ENCODE measurements at places on chromosomes 2 and 18.

DNA sequence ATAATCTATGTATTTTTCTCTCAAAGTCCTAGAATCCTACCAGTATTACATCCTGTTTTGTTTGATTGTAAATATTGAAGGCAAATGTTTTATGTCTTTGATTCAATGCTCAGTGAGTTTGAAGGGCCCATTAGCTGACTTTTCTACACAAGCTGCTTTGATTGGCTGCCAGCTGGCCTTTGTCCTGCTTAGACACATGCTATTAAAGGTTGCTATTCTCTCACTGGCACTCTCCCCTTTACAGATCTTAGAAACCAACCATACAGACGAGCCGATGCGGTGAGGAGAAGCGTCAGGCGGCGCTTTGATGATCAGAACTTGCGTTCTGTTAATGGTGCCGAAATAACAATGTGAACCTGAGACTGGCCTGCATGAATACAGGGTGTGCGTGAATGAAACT lies 69.7 kb downstream of the PRPF40A start:
- no peak for DNase-seq

GRCh38 chr2:54740333-54740732 lies 16.9 kb downstream of the EML6 start:
- no peak for DNase-seq

GRCh38 chr2:71932037-71932779 lies 215.5 kb downstream of the CYP26B1 start:
- peak; percentile 4 for DNase-seq

- no peak for DNase-seq
Observed at GRCh38 chr2:100721693-100722092, 98.2 kb upstream of the NPAS2 start.

DNA sequence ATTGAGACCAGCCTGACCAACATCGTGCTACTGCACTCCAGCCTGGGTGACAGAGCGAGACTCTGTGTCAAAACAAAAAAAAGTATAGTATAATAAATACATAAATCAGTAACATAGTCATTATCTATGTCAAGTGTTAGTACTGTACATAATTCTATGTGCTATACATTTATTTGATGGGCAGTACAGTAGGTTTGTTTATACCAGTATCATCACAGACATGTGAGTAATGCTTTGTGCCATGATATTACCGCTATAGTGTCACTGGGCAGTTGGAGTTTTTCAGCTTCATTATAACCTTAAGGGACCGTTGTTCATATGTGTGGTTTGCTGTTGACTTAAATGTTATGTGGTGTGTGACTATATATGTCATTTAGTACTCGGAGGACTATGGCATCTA lies 24.9 kb downstream of the MTA3 start:
- DNase-seq = no peak

DNA sequence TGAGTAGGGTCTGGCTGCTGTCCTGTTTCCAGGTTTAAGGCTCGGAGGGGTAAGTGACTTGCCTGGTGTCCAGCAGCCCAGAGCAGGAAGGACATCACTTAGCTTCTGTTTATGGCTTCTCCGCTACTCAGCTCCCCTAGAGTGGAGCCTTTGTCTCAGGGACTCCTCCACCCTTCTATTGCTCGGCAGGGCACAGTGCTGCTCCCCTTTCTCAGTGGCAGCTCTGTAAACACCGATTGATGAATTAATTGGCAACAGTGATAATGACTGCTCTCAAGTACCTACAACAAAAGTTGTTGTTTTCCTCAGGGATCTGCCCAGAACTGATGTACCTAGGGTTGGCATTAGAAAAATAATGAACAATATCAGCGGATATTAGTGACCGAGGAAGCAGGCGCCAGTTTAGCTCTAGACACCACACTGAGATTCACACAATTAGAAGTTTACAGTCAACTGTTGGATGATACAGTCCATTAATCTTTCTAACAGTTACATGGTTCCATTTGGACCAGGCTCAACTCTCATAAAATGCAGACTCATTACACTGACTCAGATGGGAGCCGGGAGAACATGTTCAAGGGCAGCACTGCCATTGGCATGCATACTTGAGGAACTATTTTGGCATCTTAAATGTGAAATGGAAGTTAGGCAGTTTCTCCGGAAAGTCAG lies 265.7 kb downstream of the MTX2 start:
- no peak for DNase-seq

DNA sequence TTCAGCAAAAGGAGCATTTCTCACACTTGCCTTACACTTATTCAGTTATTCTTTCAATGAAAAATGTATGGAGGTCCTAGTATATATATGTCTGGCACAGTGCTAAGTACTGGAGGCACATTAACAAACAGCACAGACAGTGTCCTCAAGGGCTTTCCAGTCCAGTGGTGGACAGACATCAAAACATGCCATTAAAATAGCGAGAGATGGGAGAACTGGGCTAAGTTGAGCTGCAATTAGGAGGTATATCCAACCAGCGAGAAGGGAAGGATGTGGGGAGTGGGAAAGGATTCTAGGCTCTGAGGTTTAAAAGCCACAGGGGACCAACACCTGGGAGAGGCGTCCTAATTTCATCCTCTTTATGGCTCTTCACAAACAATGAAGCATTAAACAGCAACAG lies 127.5 kb upstream of the TTC39C start:
- DNase-seq = no peak

DNA sequence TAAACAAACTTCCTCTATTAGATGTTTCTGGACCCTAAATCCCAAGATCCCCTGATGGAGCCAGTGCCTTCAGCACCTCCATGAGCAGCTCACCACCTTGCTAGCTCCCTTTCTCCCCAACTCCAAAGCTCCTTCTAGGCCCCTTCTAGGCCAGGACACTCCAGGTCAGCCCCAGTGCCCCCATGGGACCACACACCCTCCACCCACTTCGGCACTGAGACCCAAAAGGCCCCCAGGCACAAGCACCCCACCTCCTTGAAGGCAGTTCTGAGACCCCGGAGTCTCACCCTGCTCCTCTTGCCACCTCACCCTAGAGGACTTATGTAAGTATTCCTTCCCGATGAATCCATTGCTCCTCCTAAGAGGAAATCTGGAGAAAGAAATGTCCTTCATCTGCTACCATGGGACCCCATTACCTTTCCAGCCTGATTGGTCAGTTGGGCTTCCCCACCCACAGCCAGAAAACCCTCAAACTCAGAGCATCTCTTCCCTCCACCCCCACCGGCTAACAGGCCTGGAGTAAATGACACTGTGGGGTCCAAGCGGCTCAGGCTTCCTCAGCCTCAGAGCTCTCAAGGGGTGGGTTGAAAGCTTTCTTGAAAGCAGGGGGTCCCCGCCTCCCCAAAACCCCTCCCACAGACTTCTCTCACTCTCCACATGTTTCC lies 9.8 kb upstream of the ARMC9 start:
- DNase-seq = no peak

DNA sequence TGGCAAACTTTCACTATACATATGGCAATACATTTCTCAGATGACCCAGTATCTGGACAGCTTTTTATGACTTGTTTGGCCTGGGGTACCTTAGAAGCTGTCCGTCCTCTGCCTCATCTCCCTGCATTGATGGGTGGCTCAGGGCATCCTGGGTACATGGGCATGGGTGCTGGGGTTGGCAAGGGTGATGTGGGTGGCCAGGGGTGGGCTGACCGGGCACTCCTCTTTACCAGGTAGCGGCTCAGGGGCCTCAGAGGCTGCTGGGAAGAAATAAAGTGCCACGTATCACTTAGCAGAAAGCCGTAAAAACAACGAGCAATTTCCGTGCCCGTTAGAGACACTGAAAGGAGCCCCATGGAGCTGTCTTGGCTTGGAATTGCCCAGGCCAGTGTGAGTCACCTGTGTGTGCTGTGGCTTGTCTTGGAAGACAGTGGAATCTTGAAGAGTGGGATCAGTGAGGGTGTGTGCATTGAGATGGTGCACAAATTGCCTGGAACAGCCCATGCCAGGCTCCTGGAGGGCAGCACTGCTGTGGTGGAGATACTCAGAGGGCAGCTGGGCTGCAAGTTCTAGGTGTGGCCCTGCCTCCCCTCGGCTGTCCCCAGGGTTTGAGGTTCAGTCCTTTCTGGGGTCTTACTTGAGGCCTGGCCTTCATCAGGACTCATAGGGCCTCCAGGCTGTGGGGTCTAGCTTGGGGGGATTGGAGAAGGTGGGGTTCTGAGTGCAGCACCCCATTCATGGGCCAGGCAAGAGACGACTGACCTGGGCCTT lies 88.8 kb downstream of the FHOD3 start:
- no peak for DNase-seq

DNA sequence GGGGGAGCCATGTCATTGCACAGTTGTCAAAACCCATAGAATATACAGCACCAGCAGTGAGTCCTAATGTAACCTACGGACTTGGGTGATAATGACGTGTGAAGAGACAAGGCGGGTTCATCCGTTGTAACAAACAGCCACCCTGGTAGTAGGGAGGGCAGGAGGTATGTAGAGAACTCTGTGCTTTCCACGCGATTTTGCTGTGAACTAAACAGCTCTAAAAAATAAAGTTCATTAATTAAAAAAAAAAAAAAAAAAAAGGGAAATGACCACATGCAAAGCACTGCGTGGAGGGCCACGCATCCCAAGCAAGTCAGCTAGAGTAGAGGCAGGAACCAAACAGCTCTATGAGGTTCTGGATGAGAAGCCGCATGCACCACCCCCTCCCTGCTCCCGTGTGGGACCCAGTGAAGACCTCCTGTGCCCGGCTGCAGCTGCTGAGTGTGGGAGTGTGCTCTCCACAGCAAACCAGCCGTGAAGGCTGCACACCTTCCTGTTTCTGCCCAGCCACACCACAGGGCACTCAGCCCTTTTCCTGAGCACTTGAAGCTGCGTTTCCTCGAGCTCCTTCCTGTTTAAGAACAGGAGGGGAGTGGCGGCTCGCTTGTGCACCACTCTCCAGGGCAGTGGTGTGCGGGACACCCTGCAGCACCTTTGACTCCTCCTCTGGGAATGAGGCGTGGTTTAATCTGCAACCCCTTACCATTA lies 65.6 kb downstream of the ODC1 start:
- no peak for DNase-seq

DNA sequence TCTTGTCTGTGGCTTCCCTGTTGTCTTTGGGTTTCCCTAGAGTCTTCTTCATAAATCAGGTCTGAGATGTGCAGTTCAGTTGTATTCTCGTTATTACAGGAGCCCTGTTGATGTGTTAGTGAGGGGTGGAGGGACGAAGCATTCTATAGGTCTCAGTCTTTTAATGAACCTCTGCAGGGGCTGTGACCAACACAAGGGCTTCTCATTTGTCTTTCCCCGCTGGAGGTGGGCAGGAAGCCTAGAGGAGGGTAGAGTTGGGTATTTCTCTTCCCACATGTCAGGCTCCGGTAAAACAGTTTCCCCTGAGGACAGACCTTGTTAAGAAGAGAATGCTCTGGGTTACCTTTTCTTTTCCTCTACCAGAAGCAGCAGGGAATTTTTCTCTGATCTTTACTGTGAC lies 31.2 kb downstream of the PROC start:
- no peak for DNase-seq

DNA sequence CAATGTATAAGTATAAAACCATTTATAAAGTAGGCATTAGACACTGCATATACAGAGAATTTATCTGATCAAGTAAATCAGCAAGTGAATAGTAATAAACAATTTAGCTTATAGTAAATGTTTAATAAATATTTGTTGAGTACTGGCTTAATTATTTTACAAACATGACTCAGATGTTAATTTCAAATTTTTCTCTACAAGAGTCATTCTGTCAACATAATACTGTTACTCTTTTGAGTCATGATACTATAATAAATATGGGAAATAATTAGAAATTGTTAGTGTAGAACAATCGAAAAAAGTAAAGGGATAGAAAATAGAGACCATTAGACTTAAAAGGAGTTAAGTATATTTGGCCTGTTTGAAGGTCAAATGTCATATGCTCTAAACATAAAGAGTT lies 133.6 kb upstream of the MC4R start:
- DNase-seq = no peak

DNA sequence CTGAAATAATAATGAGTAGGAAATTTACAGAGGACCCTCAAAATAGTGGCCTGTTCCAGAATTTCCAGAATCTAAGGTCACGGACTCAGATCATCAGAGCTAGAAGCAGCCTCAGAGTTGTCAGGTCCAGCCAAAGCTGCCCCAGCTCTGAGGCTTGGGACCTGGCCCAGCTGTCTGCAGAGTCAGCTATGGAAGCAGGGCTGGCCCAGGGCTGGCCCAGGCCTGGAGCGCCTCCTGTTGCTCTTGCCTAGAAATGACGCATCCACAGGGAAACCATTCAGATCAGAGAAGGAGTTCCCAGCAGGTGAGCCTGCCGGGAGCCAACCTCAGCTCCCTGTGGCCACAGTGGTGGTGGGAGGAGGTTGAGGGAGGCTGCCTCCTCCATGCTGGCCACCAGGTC lies 106.7 kb upstream of the ARL4C start:
- peak; percentile 6 for DNase-seq

GRCh38 chr18:10072671-10073175 lies 158.9 kb downstream of the VAPA start:
- no peak for DNase-seq

DNA sequence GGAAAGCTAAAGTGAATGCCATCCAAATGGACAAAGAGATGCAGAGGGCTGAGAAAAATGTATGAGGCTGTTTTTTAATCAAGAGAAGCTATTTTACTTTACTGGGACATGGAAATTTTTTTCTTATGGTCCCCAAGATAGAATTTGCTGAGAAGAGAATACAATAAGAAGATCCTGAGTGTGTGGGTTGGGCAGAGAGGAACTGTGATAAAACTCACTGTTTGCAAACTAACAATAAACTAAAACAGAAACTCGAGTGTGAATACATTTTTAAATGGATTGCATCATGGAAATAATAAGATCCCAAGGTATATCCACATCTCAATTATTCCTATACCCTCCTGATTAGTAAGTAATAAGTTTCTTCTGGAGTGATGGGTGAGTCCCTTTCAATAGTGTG lies 4.4 kb downstream of the NEB start:
- no peak for DNase-seq

GRCh38 chr2:188819011-188819410 lies 155.2 kb upstream of the COL3A1 start:
- DNase-seq = no peak

- DNase-seq = no peak
Observed at GRCh38 chr18:57785751-57786437, 17.2 kb downstream of the ATP8B1 start.

DNA sequence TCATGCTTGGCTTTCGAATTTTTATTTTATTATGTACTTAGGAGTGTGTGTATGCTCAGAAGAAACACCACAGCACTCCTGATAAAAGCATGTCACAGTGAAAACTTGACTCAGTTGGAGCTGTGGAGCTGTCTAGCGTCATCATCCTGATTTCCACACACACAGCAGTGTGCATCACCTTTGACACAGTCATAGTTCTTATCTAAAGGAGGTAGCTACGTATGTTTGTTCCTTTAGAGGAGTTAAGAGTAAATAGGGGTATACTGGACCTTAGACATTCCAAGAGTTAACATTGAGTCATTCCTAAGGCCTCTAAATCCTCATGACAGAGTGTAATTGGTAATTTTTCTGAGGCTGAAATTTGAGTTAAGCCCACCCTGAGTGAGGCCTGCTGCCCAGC lies 96.9 kb downstream of the PHLPP1 start:
- no peak for DNase-seq

GRCh38 chr2:116510117-116510671 lies 1304.3 kb upstream of the DDX18 start:
- no peak for DNase-seq

DNA sequence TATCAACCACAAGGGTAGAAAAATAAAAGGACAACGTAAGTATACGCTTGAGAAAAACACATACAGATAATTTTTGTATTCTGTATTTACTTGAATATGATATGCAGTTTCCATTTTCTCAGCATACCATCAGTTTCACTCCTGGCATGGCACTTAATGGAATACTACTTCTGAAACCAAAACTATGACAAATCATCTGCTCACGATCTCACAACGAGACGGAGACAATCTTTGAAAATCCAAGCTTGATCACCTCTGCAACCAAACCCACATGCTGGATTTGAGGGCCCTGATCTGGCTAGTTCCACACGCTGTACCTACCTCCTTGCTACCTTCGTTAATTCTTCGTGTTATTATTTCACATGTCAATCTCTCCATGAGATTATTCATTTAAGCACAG lies 387.6 kb downstream of the NBAS start:
- DNase-seq = no peak

All from K562 (cell line).